Activated CD4-positive, alpha-beta T cell treated with anti-CD3 and anti-CD28 coated beads, Interleukin-2, Interleukin-4, amounts not matched to agents 100 ng/mL and 50 ng/mL, durations not matched to agents 16 hours and 8 hours (primary cell): ENCODE measurements at places on chromosomes 6 and 20.

DNA sequence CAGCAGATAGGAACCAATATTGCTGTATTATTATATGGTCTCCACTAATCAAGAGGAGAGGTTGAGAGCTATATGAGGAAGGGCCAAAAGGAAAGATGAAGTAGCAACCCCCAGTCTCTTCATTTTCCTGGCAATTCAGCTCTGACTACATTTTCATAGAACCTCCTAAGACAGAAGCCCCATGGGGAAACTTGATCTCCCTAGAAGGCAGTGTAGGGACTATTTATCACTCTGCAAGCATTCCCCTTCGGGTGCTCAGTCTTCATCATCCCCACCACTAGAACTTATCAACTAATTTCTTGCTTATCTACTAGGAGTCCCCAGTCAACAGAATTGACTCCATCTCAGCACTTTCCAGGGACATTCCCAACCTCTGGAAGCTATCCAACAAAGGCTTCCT lies 25.5 kb upstream of the ITCH start:
- DNase-seq = no peak

GRCh38 chr6:144189351-144189750 lies 39.0 kb downstream of the STX11 start:
- DNase-seq = no peak

- no peak for DNase-seq
Measured at GRCh38 chr6:112879920-112880413, 532.8 kb downstream of the RFPL4B start.

GRCh38 chr20:46810448-46811223 lies 84.0 kb upstream of the EYA2 start:
- no peak for DNase-seq

GRCh38 chr20:47181056-47181862 lies 175.2 kb downstream of the ZMYND8 start:
- peak; percentile 62 for DNase-seq

DNA sequence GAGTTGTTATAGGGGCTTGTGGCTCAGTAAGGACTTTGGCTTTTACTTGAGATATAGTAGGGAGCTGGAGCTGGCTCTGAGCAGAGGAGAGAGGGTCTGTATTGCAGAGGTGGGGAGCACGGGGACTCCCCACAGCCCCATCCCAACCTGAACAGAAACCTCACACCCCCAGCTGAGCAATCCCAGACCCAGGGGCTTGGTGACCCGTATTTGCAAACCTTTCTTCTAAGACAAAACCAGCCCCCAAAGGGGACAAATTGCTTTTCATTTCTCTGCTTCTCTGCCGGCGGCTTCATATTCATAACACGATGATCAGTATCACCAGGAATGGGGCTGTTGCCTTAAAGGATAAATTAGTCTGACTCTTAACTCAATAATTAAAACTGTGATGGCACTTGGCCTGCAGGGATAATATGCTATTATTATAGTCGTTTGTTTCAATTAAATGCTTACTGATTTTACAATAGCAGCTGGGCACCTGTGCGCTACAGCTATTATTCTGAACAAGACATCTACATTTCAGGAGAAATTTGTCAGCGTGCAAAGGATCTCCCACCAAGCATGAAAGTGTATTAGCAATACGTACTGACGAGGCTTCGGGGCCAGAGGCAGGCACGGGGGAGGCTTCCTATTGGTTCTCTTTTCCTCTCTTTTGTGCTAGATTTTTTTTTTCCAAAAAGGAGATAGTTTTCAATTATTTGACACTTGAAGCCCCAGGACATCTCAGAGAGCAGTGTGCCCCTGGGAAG lies 118.1 kb downstream of the TOX2 start:
- no peak for DNase-seq
